CD8-positive, alpha-beta memory T cell (primary cell): ENCODE measurements at places on chromosomes 6 and 20.
A peak's percentile ranks its signal among the peaks of the same experiment; 100 is the strongest.

DNA sequence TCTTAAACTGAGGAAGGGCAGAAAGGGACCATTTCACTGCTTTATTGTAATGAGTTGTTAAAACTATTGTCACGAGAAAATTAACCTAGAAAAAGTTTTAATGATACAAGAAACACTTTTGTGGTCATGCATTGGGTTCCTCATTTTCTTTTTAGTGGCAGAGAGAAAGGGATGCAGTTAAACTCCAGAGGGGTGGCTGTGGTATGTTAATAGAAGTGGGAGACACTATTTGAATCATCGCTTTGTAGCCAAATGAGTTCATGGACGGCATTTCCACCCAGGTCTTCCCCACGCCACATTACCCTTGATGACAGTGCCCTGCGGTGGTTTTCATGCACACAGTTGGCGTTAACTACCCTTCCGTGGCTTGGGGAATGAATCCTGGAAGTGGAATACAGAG, 235.6 kb downstream of the PLCB1 start:
- DNase-seq, result no peak

DNA sequence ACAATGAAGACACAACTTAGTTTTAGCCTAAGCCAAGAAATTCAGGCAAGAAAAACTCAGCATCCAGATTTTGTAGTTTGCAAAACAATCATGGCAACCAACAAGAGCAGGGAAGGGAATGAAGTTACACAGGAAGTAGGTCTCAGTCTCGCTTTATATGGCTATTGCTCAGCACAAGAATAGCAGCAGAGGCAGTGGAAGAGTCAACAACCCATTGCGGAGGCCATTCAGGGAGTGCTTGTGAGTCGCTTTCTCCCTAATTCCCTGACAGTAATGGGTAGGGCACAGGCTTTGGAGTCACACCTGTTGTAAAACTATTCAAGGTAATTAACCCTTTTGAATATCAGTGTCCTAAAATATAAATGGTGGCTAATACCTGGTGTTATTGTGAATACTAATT, 238.5 kb downstream of the HDGFL1 start:
- no peak for DNase-seq

GRCh38 chr20:58634521-58635278, 16.4 kb upstream of the STX16 start:
- DNase-seq, result peak; percentile 21

- DNase-seq, result no peak
Observed at GRCh38 chr6:15811107-15811506, 148.3 kb upstream of the DTNBP1 start.

DNA sequence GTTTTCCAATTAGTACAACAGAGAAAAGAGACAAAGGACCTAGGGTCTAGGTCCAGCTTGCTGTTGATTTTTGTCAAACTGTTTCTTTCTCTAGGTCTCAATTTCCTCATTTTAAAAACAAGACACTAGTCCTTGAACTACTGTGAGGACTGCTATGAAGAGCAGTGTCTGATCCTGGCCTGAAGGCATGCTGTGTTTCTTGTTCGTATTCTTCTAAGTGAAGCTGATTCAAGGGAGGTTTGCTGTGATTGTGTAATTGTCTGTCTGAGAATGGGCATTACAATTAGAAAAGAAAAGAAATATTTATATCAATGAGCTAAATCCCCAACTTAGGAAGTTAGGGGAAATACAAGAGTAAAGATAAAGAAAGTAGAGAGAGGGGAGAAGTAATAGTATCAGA, 228.2 kb upstream of the SUPT3H start:
- no peak for DNase-seq

DNA sequence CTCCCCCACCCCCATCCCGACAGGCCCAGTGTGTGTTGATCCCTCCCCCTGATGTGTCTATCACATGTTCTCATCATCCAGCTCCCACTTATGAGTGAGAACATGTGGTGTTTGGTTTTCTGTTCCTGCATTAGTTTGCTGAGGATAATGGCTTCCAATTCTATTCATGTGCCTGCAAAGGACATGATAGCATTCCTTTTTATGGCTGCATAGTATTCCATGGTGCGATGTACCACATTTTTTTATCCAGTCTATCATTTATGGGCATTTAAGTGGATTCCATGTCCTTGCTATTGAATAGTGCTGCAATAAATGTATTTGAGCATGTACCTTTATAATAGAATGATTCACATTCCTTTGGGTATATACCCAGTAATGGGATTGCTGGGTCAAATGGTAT, 66.6 kb upstream of the NXT1 start:
- DNase-seq, result no peak

DNA sequence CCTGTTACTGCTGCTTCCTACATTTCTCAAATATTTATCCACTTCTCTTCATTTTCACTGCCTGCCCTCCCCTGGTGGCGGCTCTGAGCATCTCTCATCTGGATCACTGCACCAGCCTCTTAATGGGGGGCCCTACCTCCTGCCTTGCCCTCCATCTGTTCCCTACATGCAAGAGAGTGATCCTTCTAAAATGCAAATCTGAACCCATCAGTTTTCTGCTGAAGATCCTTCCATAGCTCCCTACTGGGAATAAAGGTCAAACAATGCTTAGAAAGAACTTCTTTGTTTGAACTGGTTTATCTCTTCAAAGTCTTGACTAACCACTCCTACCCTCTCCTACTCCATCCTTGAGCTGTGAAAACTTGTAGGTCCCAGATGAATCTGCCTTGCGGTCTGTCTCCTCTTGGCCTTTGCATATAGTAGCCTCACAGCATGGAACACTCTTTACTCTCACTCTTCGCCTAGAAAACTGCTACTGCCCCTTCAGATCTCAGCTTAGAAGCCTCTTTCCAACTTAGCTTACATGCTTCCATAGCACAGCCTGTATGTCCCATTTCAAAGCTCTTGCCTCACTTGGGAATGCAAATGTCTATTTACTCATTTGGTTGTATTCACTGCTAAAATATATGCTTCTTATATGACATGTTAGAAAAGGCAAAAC, 119.3 kb downstream of the QRSL1 start:
- DNase-seq, result no peak

GRCh38 chr6:34585108-34585507, 29.0 kb upstream of the SPDEF start:
- peak; percentile 8 for DNase-seq

DNA sequence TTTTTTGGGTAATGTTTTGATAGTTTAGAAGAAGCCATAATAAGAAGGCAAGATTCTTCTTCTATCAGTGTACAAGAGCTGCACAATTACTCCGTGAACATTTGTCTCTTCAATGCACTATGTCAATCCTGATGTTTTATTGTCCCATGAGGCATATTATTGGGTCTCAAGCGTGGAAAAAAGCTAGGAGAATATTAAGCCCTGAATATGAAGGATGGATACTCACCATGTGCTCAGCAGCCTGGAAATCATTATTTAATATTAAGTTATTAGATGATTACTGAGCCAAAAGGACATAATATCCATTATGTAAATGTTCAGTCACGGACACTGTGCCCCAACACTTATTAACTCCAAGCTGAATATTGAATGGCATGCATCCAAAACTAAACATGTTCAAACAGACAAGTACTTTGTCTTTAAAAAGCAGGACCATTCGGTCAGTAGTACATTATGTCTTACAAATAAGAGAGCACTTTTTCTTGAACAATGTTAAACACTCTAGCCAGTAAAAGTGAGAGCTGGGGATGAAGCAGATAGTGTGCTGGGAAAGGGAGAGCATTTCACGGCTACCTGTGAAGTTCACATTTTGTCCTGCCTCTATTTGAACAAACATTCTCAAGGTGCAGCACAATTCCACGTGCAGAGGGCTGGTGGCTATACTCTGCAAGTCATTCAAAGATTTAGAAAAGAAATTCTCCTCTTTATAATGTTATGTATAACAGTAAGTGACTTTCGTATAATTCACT, 70.6 kb upstream of the CNR1 start:
- no peak for DNase-seq

DNA sequence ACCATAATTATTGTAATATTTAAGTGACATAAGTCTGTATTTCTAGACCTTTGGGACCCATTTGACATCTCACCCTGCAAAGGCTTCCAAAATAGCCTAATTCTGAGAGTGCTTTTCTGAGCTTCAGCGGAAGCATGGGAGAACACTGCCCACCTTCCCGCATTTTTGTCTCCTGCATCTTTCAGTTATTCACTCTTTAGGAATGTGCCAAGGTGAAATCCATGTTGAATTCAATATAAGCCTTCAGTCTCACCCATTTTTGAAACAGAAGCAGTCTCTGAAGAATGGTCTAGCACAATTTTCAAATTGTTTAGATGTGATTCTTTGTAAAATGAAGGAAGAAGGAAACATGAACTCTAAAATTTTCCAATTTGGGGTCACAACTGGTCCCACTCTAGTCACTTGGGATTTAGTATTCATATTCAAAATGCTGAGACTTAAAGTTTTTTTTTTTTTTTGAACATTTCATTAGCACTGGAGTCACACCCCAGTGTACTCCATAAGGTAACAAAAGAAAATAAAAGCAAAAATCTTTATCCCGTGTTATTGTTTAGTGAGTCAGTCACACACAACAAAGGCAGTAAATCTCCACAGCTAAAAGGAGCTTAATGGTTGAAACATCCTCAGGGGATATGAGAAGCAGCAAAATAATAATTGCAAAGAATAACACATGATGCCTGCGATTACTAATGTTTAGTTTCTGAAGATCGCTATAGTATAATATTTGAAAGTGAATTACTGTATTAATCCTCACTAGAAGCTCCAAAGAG, 479.9 kb upstream of the BTBD3 start:
- DNase-seq, result no peak

GRCh38 chr20:24720957-24721356, 228.1 kb upstream of the CST7 start:
- no peak for DNase-seq

- no peak for DNase-seq
Observed at GRCh38 chr6:130968476-130968875, 94.6 kb downstream of the EPB41L2 start.

- DNase-seq, result no peak
Observed at GRCh38 chr6:107805504-107805903, 18.6 kb downstream of the SCML4 start.

GRCh38 chr20:59752101-59752586, 147.8 kb downstream of the PHACTR3 start:
- DNase-seq, result no peak

- no peak for DNase-seq
Observed at GRCh38 chr6:169738204-169738975, 13.0 kb downstream of the DYNLT2 start.

- DNase-seq, result peak; percentile 49
Observed at GRCh38 chr6:27753668-27754407, 158.4 kb downstream of the OR2B2 start.

GRCh38 chr6:13641315-13641714, 26.2 kb downstream of the NOL7 start:
- no peak for DNase-seq

- no peak for DNase-seq
Observed at GRCh38 chr20:52234302-52235045, 42.9 kb upstream of the ZFP64 start.
